DMS 273 treated with DMSO at 0.1 percent for 48 hours (cell line): ENCODE measurements at places on chromosomes 11 and 22.

GRCh38 chr22:37381489-37381888 is 45.8 kb downstream of the ELFN2 start:
- no peak for DNase-seq

DNA sequence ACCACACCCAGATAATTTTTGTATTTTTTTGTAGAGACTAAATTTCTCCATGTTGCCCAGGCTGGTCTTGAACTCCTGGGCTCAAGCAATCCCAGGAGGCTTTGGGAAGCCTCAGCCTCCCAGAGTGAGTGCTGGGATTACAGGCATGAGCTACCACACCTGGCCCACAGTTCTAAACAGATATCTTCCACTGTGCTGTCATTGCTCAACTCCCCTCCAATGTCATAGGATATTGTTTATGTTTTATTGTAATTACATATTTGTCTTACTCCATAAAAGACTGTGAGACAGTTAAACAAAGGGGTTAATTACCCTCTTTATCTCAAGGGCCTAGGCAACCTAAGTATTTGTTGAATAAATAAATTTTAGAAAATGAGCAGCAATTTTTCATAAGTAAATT is 204.2 kb downstream of the GRM5 start:
- DNase-seq, result no peak

DNA sequence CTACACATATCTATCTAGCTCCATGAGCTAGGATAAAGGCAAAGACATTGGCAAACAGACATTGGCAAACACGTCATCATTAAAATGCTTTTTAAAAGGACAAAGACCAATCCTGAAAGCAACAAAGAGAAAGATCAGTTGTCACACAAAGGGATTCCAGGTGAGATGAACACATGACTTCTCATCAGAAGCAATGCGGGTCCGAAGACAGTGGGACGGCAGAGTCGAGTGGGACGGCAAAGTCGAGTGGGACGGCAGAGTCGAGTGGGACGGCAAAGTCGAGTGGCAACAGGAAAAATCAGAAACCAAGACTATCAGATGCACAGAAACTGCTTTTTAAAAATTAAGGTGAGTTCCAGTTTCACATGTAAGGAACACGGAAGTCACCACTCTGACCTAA is 609.5 kb downstream of the BRD1 start:
- DNase-seq, result no peak

- no peak for DNase-seq
Observed at GRCh38 chr11:57868491-57868890, 106.9 kb downstream of the CTNND1 start.

GRCh38 chr11:113468726-113469345 is 6.4 kb downstream of the DRD2 start:
- DNase-seq, result no peak

DNA sequence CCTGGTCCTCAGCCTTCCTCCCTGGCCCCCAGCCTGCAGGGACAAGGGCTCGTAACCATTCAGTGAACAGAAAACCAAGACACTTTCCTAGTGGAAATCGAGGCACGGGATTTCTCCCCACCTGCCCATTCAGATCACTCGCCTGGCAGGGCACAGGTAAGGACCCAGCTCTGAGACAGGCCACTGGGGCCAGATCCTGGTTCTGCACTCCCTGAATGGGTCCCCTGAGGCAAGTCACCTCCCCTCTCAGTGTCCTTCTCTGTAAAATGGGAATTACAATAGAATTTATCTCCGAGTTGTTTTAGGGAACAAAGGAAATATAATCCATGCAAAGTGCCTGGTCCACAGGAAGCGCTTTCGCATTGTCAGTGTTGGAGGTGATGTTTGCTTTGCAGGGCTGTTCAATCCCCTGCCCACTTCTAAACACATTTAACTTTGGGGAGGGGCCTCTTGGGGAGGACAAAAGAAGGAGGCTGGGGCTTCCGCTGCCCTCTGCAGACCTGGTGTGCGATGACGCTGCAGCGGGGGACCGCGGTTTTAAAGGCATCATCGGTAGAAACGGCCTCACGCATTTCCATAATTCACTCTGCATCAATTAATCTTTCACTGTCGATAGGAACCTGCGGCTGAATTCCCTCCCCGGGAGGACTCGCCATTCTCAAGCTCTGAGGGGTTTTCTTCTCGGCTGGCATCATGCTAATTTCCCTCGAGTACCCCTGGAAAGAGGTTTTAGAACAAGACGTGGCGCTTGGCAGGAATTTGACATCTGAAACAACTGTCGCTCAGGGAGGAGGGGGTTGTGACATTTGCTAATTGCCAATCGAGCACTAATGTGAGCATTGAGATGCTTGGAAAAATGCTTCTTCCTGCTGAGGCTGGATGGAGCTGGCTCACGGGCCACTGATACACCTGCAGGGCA is 70.4 kb upstream of the FGF3 start:
- DNase-seq, result no peak

DNA sequence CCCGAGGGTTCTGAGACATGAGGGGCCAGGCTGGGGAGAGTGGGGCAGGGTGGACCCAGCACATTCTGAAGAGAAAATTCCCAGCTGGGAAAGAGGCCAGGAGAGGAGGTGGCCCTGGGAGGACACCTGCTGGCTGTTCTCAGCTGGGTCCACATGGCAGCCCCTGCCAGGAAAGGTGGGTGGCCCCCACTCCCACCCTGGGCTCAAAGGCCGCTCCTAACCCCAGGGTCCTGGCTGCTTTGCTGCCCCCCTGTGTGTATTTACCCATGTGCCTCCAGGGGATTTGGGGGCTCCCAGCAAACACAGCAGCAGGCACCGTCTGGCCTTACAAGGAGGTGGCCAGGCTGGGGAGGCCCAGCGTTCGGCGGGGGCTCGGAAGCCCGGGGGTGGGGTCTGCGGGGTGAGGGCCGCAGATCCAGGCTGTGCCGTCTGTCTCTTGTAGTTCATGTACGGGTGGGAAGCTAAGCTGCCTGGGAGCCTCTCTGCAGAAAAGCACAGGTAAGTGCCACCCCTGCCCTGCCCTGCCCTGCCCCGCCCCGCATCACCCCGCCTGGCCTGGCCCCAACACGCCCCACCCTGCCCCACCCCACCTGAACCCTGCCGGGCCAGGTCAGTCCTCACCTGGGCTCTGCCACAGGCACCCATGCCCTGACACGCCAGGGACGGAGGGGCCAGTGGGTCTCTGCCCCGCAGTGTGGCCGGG is 10.6 kb downstream of the MUC5B start:
- no peak for DNase-seq

GRCh38 chr11:112175599-112175952 is 264 bp downstream of the BCO2 start:
- DNase-seq, result no peak

DNA sequence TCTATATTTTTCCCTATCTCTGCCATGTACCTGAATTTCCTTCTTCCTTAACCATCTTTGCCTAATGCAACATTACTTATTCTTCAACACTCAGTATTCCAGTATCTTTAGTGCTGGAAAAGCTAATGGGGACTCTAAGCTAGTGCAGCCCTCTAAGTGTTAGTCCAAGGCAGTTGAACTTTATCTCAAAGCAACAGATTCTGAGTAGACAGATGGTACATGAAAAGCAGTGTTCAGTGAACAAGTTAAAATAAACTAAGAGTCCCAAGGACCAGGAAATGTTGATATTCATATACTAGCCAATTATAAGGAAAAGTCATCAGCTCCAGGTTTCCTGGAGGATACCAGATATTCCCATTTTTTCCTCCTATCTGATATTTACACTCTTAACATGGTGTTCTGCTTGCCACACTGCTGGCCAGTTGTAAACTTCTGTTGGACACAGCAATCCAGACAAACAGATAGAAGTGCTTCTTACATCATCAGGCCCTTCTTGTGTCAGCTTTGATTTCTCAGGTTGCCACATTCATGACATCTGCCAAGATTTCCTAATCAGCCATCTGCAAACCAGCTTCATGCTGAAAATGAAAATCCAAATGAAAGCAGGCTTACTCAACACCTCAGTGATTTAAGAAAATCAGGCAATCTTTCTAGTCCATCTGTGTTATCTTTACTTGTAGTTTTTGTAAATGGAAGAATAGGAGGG is 255.9 kb upstream of the POU2AF2 start:
- DNase-seq, result peak; percentile 51

- DNase-seq, result no peak
Observed at GRCh38 chr11:92931746-92932422, 37.6 kb upstream of the MTNR1B start.

DNA sequence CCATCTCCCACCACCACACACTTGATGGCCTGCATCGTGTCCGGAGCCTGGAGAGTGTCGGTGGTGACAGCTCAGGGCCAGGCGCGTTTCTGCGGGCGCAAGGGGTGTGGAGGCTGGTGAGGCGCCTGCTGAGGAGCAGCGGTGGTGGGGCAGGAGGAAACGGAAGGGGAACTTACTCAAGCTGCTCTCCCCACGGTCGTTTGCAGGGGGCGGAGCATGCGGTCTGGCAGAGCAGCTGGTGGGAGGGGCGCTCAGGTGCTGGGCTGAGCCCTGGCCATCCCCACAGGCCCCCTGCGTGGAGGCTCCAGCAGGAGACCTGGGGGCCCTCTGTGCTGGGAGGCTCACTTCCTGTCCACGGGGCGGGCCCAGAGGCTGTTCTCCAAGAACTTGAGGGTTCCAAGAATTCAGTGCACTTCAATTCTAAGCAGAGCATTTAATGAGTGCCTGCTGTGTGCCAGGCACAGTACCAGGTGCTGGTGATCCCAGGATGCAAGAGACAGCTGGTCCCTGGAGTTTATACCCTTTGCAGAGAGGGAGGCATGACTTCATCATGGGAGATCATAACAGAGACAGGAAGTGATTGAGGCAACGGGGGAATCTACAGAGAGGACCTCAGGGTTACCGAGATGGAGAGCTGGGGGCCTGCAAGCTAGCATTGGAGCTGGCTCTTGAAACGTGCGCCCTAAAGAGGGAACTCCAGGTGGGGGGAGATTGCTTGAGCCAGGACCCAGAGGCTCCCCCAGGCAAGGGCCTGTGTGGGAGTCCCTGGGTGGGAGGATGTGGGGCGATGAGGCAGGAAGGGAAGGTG is at the start of gene RAC2:
Gene RAC2, minus strand, starts transcription at position 156 of the 808 bp plus-strand sequence. Its CDS starts 121 bp downstream, at position 35.
- DNase-seq, result no peak

GRCh38 chr11:102510439-102511135 is 20.0 kb downstream of the MMP7 start:
- DNase-seq, result no peak

DNA sequence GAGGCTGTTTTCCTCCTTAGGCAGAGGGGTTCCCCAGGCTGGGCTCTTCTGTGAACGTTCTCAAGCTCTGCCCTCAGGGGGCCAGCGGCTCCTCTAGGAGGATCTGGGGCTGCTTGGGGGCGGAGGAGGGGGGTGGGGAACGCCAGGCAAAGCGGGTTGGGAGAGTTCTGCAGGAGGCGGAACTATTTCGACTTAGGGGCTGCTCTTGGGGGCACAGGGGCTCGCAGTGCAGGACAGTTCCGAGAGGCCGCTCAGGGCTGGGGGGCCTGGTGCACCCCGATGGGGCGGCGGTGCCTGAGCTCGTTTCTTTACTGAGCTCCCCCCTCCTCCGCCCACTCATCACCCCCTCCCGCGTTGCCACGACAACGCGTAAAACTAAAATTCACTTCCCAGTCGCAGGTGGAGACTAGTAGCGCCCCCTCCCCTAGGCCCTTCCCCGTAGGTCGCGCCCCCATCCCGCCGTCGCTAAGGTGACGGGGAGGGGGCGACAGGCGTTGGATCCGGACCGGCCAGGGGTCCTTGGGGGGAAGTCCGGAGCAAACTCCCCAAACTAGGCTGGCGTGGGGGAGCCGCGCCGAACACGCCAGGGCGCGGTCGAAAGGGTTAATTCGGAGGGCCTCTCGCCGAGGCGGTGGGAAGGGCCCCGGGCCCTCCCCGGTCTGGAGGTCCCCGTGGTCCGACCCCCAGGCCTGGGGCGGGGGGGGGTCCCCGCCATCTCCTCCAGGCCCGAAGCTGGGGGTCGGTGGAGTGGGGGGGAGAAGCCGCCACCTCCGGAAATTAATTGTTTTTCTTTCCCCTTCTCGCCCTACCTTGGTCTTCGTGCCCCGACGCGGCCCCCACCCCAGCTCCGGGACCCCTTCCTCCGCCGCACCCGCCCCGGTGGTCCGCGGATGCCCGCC is 857 bp downstream of the SHANK3 start:
- DNase-seq, result no peak

- peak; percentile 38 for DNase-seq
Observed at GRCh38 chr11:28417601-28418323, 309.6 kb downstream of the METTL15 start.

DNA sequence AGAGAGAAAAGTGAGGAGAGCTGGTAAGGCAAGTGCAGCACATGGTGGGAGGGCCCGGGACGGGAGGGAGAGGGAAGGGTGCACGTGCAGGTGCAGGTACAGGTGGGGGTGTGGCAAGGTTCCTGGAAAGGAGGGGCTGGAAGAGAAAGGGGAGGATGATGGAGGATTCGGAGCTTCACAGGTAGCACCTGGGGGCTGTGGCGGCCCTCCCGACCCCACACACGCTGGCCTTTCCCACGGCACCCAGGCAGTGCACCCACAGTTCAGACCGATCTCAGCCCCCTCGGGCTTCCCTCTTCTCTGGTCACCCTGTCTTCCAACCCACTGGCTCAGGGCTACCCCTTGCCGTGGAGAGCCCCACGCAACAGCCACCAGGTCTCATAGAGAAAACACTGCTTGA is 67.4 kb upstream of the A4GALT start:
- DNase-seq, result no peak

DNA sequence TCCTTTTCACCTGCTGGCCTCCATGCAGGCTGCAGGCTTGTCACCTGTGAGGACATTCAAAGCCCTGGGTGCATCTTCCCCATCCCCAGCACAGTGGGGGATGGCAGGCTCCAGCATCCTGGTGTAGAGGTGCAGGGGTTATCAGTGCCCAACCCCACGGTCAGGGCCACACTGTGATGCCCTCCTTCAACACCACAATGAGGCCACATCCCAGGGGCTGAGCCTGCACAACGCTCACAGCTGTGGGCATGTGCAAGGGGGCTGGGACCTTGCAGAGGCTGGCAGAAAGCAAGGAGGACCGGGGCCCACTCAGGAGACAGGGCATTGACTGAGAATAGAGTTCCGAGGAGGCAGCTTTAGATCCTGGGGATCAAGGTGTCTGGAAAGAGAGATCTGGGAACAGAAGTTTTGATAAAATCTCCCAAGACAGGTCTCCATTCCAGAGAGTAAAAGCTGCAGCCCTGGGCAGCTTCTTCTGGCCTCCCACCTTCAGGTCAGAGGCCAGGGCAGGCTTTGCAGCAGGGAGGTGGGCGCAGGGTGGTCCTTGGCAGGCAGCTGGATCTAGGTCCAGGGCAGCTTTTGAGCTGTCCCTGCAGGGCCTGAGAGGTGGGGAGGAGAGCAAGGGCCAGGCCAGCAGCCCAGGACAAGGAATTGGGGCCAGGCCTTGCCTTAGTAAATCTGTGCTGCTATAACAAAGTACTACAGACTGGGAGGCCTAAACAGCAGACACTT is 250.8 kb upstream of the B3GAT1 start:
- DNase-seq, result no peak

GRCh38 chr11:44267006-44267749 is 42.8 kb downstream of the ALX4 start:
- DNase-seq, result no peak
